ENCODE measurements at places on chromosomes 1 and 21.

GRCh38 chr1:227941509-227942020 lies 6.2 kb downstream of the WNT9A start:
- DNase-seq = no peak

- DNase-seq = no peak
Observed at GRCh38 chr1:180288940-180289339, 58.9 kb downstream of the LHX4 start.

- no peak for DNase-seq
Observed at GRCh38 chr1:53558739-53559315, 99.6 kb downstream of the DMRTB1 start.

DNA sequence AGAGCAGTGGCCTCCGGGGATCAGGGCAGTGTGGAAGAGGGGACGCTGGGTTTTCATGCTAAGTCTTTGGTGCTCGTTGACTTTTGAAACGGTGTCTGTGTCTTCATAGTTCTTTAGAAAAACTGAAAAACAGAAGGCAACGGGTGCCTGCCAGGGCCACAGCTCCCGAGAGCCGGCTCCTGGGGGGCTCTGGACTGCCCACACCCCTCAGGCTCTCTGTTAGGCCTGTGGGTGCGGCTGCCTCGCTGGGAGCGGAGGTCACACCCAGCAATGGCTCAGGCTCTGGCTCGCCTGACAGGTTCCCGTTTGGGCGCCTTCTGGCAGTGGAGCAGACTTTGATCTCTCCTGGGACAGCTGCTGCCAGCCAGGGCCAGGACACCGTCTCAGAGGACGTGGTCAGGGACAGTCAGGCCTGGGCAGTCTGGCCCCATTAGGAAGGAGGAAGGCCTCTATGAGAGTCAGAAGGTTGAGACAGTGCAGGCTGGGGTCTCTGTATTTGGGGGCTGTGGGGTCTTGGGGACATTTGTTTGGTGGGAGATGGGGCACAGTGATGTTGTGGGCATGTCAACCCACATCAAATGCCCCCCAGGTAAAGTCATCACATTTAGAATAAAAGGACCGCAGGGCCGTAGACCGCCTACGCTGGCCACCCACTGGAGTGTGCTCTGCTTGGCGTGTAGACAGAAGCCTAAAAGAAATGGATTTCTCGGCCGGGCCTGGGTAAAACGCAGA lies 5.6 kb downstream of the ARHGEF16 start:
- DNase-seq = no peak

- no peak for DNase-seq
Observed at GRCh38 chr1:78303620-78304019, 187.2 kb upstream of the PTGFR start.

DNA sequence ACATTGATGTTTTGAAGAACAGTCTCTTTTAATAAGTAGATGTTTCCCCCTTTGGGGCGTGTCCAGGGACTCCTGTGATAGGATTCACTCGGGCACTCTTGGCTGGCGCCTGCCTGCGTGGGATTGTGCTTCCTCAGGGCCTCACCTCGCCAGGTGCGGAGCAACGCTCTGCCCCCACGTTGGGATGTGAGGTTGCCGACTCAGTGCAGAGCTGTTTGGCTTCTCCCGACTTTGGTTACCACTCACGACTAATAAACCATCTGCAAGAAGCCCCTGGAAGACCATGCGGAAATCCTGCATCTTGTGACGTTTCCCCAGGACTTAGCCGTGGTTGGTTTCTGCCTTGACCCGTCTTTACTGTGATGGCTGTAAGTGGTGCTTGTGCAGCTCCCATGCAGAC lies 106.4 kb downstream of the PCBP3 start:
- DNase-seq = no peak

DNA sequence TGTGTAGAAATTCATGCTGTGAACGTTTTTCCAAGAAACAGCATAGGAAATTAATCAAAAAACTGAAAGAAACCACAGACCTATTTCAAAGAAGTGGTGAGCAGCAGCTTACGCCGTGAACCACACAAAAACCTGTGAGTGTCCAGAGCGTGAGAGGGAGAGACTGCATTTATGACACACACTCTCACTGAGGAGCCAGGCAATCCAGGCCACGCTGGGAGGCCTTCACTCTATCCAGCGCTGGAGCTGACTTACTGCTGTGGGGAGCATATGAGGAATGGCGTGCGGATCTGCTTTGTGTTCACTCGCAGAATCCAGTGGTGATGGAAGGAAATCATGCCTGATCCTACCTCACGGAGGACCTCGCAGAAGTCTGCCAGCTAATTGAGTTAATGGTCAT lies 12.7 kb downstream of the ADAMTS1 start:
- no peak for DNase-seq

- DNase-seq = no peak
Observed at GRCh38 chr21:28200726-28201125, 792.0 kb downstream of the LTN1 start.

- no peak for DNase-seq
Observed at GRCh38 chr1:161705537-161705936, 1.5 kb upstream of the FCRLA start.

DNA sequence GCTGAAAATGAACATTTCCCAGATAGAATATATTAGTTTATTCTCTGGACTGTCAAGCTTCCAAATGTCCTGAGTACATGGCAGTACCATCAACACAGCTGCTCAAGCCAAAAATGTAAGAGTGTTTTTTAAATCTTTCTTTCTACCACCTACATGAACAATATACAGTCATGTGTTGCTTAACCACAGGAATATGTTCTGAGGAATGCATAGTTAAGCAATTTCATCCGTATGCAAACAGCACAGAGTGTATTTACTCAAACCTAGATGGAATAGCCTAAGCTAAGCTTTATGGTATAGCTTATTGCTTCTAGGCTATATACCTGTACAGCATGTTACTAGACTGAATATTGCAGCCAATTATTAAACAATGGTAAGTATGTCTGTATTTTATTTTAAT lies 561.9 kb upstream of the ADGRL4 start:
- no peak for DNase-seq

GRCh38 chr1:155086128-155086741 lies 7.6 kb downstream of the EFNA3 start:
- DNase-seq = peak; percentile 45

DNA sequence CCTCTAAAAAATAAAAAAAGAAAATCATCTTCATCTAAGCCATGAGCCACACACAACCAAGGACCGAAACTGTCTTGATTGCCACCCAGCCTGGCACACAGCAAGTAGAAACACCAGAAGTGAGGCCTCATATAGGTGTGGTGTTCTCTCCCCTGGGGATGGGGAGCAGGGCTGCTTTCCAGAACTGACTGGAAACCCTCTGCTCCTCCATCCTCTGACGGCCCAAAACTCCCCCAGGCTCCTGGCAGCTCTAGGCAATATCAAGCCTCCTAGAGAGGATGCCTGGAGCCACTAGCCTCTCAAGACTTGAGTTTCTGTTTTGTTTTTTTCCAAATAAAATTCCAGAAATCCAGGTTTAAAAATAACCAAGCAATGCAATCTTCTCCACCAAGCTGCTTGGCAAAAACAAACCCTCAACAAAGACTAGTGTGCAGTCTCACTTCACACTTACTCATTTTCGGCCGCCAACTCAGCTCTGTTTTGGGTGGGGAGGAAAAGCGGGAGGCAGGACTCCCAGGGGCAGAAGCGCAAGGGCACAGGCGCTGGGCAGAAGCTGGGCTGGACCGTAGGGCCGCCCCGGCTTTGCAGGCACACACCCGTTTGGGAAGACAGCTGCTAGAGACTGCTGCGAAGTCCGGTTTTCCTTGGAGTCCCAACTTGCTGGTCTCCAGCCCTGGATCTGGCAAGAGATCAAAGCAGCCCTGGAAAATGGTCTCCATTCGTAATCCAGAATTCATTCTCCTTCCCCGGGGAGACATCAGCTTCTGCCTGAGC lies 78.2 kb upstream of the CAPZB start:
- no peak for DNase-seq
